Caudate nucleus (tissue), 63 donors: ENCODE measurements at places on chromosomes 11 and 22.

DNA sequence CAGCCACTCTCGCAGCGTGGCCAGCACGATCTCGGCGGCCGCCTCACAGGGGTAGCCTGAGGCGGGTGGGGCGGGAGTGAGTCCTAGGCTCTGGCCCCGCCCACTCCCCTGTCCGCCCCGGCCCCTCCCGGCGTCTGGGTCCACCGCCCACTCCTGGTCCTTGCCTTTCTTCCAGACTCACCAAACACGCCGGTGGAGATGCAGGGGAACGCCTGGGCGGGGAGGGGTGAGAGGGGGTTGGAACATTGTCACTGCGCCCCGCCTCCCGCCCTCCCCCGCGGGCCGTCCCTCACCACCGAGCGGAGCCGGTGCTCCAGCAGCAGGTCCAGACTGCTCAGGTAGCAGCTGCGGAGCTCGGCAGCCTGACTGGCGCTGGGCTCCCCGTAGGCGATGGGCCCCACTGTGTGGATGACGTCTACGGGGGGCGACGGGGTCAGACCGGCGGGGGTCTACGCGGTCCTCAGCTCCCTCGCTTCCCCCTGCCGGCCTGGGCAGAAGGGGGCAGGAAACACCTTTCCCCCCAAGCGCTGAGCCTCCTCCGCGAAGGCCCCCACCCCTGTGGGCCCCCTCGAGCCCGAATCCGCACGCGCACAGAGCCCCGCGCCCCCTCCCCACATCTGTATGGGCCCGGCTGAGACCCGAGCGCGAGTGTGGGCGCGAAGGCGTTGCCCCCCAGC is 13.2 kb downstream of the OTUB1 start:
- no peak for DNase-seq

- DNase-seq, result no peak
Measured at GRCh38 chr11:117633186-117633754, 163.7 kb downstream of the DSCAML1 start.

GRCh38 chr11:126496576-126497337 is 141.3 kb downstream of the ST3GAL4 start:
- DNase-seq, result no peak

GRCh38 chr11:93392867-93393266 is 62.3 kb downstream of the DEUP1 start:
- DNase-seq, result no peak

- no peak for DNase-seq
Measured at GRCh38 chr11:120228794-120229384, 11.1 kb upstream of the POU2F3 start.
